ENCODE measurements at places on chromosomes 12 and 14.

DNA sequence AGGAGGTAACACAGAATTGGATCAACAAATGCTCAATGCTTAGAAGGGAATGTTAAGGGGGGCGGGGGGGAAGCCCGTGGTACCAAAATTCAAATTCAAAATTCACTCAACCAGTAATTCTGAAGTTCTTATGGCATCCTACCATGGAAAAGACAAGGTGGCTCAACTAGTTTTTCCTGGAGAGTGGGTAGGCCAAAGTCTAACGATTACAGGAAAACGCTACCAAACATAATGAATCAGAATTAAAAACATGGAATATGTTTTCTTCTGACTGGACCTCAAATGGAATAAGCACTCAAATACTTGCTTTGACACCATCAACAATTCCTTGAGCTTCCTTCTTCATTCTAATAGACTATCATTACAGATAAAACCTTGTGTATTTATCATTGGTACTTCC is 2.3 kb downstream of the NACA start:
- no peak for DNase-seq

GRCh38 chr14:44418856-44419255 is 88.2 kb downstream of the FSCB start:
- DNase-seq, result no peak

GRCh38 chr14:59175404-59175803 is 13.1 kb upstream of the DAAM1 start:
- DNase-seq, result no peak

GRCh38 chr14:67722293-67722692 is 20.6 kb downstream of the RDH12 start:
- no peak for DNase-seq

DNA sequence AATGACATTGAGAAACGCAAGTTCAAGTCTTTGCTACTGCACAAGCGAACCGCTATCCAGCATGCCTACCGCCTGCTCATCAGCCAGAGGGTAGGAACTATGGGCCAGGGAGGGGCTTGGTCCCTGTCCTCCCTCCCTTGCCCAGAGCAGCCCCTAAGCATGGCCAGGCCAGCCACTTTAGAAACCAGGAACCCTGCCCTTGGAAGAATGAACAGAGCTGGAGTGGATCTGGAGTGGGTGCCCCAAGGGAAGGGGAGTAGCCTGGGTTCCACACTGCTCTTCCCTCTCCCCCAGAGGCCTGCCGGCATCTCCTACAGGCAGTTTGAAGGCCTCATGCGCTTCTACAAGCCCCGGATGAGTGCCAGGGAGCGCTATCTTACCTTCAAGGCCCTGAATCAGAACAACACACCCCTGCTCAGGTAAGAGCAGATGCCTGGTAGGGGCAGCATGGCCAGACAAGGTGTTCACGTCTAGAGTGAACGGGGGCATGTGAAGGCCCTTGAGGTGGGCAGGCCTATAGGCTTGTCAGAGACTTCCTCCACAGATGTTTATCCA is 55.8 kb downstream of the TPCN1 start:
- no peak for DNase-seq

DNA sequence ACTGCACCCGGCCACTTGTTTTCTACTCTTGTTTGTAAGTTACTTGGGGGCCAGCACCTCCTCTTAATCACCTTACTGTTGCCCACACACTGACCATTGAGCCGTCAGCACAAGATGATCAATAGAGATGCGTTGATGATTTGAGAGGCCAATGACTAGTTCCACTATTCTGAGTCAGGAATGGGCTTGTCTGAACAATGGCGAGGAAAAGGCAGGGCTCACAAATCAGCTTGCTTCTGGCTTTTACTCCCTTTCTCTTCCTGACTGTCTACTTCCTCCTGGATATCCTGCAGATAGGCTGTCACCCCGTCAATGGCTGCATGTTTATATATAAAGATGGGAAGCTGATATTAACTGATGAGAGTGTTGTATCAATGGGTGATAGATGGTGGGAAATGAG is 29.1 kb upstream of the HDAC7 start:
- no peak for DNase-seq

GRCh38 chr12:90055071-90055470 is 346.4 kb upstream of the ATP2B1 start:
- no peak for DNase-seq

DNA sequence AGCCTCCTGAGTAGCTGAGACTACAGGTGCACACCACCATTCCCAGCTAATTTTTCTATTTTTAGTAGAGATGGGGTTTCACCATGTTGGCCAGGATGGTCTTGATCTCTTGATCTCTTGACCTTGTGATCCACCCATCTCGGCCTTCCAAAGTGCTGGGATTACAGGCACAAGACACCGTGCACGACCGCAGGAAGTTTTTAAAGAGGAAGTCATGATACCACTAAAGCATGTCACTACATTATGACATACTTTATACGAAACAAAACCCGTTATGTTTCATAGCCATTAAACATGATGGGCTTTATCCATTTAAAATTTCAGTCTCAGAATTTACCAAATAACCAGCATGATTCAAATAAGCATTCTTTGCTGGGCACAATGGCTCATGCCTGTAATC is 83.8 kb upstream of the DUSP6 start:
- DNase-seq, result no peak

DNA sequence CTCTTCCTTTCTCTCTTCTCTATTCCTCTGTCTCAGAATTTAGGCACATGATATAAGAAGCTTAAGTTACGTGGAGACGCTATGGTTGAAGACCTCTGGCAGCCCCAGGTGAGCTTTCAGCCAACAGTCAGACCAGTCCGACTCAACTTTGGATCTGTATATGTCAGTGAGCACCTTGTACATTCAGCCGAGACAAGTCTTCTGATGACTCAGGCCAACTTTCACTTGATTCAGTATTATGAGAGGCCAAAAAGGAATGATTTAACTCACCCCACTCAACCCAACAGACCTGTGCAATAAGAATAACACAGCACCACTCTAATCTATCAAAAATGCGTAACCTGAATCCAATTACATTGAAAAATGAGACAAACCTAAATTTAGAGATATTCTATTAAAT is 47.5 kb upstream of the FOXG1 start:
- no peak for DNase-seq

GRCh38 chr12:83093426-83093825 is 406.7 kb downstream of the TMTC2 start:
- DNase-seq, result no peak

GRCh38 chr12:65902500-65902899 is 78.2 kb downstream of the HMGA2 start:
- DNase-seq, result no peak

DNA sequence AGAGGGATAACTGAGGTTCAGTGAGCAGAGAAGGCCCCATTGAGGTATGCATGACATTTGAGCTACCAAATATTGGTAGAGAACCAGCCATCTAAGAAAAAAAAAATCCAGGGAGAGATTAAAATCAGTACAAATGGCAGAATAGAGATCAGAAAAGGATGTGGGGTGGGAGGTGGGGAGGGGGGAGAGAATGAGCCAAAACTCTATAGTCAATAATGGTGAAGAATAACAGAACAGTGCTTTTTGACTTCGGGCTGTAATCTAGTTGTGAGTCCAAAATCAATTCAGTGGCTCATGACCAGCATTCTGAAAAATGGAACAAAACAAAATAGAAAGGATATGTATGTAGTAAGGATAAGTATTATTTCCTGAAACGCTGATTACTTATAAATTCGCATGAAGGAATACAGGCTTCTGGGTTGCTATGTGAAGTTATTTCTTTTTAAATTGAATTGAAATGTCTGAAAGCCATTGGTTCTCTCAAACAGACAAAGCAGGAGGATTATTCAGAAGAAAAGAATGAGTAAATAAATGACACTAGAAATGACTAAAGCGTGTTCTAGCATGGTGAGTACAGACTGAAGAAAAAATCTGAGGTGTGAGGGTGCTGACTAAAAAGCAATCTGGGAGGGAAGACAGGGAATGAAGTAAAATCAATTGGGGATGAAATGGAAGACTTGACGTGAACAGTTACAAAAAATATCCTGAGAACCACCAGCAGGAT is 72.4 kb downstream of the ATP2B1 start:
- DNase-seq, result no peak

GRCh38 chr12:68508576-68508975 is 102.1 kb upstream of the RAP1B start:
- DNase-seq, result no peak

- no peak for DNase-seq
Measured at GRCh38 chr14:61140872-61141271, 140.3 kb downstream of the TMEM30B start.

DNA sequence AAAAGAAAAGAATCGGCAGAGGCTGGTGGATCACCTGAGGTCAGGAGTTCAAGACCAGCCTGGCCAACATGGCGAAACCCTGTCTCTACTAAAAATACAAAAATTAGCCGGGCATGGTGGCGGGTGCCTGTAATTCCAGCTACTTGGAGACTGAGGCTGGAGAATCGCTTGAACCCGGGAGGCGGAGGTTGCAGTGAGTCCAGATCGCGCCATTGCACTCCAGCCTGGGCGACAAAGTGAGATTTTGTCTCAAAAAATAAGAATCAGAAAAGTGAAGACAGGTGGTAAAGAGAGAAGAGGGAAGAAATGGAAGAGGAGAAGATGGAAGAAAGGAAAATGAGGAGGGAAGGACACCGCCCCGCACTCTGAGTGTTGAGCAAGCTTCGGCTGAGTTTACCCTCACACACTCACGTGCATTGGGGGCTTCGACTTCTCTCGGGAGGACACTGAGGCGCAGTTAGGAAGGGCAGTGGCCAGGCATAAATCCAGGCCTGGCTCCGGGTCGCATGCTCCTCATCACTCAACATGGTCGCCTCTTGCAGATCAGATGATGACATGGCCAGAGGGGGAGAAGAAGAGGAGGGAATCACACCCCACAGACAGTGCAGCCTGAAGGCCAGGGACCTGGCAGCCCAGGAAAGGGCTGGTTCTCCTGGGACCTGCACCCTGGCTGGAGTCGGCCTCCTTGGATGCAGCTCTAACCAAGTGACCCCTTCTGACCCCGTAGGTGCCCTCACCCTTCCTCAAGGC is 61.1 kb downstream of the PRMT8 start:
- DNase-seq, result no peak

DNA sequence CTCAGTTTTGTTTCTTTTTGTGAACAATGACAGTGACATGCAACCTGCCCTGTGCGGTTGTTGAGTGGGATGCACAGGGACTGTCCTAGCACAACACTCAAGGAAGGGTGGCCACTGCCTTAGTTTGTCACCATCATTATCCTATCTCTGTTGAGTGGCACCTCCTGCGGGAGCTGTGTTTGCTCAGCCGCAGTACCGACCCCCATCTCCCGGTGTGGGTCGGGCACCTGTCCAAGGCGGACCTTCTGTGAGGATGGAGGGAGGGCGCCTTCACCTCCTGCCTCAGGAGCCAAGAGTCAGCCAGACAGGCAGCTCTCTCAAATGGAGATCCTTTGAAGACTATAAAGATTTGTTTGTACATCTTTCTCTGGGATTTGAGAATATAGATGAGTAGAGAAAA is 142.1 kb downstream of the TSPAN9 start:
- no peak for DNase-seq

- DNase-seq, result no peak
Measured at GRCh38 chr12:67073336-67073735, 195.8 kb upstream of the CAND1 start.

DNA sequence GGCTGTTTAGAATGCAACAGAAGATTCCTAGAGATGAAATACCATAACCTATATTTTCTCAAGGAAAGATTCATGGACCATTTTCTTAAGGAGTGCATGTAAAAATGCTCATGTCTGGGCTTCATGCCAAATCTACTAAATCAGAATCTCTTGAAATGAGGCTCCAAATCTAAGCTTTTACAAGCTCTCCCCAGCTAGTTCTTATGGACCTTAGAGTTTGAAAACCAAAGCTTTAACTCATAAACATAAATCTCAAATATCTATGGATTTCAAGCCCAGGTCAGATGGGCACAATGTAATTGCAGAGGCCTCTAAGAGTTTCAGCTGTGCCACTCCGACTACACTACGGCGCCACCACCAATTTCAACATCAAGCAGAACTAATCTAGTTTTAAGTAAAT is 117.3 kb upstream of the CAND1 start:
- DNase-seq, result no peak

DNA sequence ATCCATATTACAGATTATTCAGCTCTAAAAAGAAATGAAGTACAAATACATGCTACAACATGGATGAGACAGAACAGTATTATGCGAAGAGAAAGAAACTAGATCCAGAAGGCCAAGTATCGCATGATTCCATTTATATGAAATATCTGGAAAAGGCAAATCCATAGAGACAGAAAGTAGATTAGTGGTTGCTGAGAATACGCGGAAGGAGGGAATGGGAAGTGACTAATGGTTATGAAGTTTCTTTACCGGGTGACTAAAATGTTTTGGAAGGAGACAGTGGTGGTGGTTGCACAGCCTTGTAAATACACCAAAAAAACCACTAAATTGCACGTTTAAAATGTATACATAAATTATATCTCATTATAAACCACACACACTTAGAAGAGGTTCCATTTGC is 12.5 kb downstream of the PRDM4 start:
- no peak for DNase-seq

- DNase-seq, result no peak
Measured at GRCh38 chr14:78308079-78308478, 137.9 kb downstream of the NRXN3 start.

- no peak for DNase-seq
Measured at GRCh38 chr12:131420867-131421447, 289.9 kb upstream of the SFSWAP start.

- DNase-seq, result peak; percentile 21
Measured at GRCh38 chr14:53432378-53432802, 279.3 kb upstream of the DDHD1 start.

GRCh38 chr14:44316647-44317440 is 190.2 kb downstream of the FSCB start:
- no peak for DNase-seq

DNA sequence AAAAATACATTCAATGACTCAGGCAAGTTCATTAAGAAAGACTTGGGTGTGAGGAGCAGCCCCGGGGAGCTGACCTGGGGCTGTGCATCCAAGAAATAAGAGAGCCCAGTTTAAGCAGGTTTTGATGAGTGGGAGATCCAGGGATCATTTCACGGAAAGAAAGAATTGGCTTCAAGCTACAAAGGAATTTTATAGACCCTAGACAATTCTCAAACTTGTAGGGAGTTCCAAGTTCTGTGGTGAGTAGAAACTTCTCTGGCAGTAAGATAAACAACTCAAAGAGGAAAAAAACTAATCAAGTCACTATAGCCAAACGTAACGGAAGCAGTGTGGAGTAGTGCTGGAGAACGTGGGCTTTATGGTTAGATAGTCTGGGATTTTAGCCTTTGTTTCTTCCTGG is 175.7 kb upstream of the DDHD1 start:
- no peak for DNase-seq

All from activated naive CD4-positive, alpha-beta T cell treated with anti-CD3 and anti-CD28 coated beads, Interleukin-2, amount 10 ng/mL, durations not matched to agents 7 days and 5 days (primary cell).